Fibroblast of lung (primary cell): ENCODE measurements at places on chromosomes 16 and 17. TPM values are rescaled to one million over a fixed set of nuclear protein-coding genes. Genes with fewer than 3 reads are reported as not detected.

Gene PYY
- total RNA-seq = 0.33 TPM in 1 of 2 replicates, not detected in the other

- no peak overlapping the region for H3K4me3 ChIP-seq
- H3K27ac ChIP-seq = no peak overlapping the region
- no peaks in the 10 kb centered on the region for H3K4me1 ChIP-seq
- no peaks in the 10 kb centered on the region for H3K27me3 ChIP-seq
- no peaks in the 10 kb centered on the region for H3K36me3 ChIP-seq
- peak; percentile 88 for DNase-seq
These were observed 26.7 kb upstream of the PMP22 start for GRCh38 chr17:15291674-15292361.

DNA sequence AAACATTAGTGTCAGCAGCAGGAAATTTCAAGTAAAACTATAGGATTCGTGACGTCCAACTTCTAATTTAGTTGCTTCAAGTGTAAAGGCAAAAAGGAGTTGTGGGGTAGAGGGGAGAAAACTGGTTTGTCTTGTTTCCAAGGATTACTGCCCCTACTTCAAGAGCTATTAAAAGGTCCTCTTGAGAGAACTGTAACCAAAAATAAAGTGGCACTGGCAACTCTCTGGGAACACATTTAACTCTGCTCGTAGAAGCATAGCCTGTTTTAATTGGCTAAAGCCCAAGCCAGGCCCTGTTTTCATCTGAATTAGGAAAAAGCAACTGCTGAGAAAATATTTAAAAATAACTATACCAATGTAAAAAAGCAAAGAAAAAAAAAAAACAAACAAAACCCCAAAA, 51.8 kb upstream of the AKAP1 start:
- H3K4me1 ChIP-seq = no peaks in the 10 kb centered on the region
- H3K27me3 ChIP-seq = peaks cover 3% of the 10 kb centered on the region
- no peak overlapping the region for H3K4me3 ChIP-seq
- H3K27ac ChIP-seq = no peak overlapping the region
- H3K36me3 ChIP-seq = no peaks in the 10 kb centered on the region
- DNase-seq = no peak

DNA sequence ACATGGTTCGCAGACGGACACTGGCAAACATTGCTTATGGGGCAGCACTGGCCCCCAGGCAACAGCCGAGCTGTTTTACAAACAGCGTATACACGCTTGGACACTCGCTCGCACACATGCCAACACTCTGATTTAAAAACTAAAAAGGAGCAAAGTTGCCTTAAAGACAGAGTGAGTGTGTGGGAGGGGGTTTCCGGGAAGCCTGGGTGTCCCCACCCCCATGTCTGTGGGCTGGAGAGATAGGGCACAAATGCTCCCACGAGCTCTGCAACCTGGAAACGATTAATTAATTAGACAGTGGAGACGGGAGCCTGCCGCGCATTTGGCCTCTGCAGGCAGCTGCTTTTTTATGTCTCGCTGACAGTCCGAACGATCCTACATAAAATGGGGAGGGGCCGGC, 107.9 kb upstream of the ZNF469 start:
- no peaks in the 10 kb centered on the region for H3K36me3 ChIP-seq
- no peaks in the 10 kb centered on the region for H3K27me3 ChIP-seq
- no peaks in the 10 kb centered on the region for H3K4me1 ChIP-seq

DNA sequence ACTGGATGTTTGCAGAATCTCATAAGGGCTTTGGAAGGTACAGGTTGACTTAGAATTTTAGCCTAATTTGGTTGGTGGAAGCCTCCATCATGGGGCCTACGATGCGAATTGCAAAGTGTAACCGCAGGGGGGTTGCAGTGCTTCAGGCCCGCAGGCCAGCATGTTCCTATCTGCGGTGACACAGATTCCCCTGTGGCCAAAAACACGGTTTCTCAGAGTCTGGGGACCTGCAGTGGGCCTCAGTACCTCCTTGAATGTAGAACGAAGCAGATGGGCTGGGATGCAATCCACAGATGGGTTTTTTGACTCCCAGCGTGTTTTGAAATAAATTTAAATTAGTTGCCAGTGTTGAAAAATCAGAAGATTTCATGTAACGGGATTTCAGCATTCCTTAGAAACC, 34.7 kb downstream of the KIAA0513 start:
- no peaks in the 10 kb centered on the region for H3K4me1 ChIP-seq
- H3K27me3 ChIP-seq = no peaks in the 10 kb centered on the region
- H3K27ac ChIP-seq = no peak overlapping the region
- peaks cover 3% of the 10 kb centered on the region for H3K36me3 ChIP-seq
- DNase-seq = no peak
